CD4-positive, alpha-beta T cell treated with Interferon gamma for 1 hour (primary cell): ENCODE measurements at places on chromosomes 16 and 17.
A peak's percentile ranks its signal among the peaks of the same experiment; 100 is the strongest.

- no peak for DNase-seq
These were observed 1.6 kb upstream of the ACSF2 start for GRCh38 chr17:50424246-50424995.

GRCh38 chr17:47693731-47694580 lies at the start of gene TBKBP1:
Gene TBKBP1, plus strand, starts transcription at chr17:47694161. Its CDS starts 1,952 bp downstream, at chr17:47696113.
- DNase-seq = peak; percentile 65

- DNase-seq = no peak
These were observed 21.9 kb downstream of the SEC14L5 start for GRCh38 chr16:4979736-4980660.

GRCh38 chr17:4161192-4161966 lies 18.4 kb downstream of the CYB5D2 start:
- DNase-seq = no peak

- DNase-seq = no peak
These were observed 3.3 kb downstream of the TPSD1 start for GRCh38 chr16:1258906-1259759.

- DNase-seq = peak; percentile 78
These were observed 85.0 kb upstream of the MED9 start for GRCh38 chr17:17391668-17392370.

- no peak for DNase-seq
These were observed 4.4 kb downstream of the SHBG start for GRCh38 chr17:7634384-7634783.

- no peak for DNase-seq
These were observed 46.0 kb downstream of the TMC5 start for GRCh38 chr16:19463468-19464315.

DNA sequence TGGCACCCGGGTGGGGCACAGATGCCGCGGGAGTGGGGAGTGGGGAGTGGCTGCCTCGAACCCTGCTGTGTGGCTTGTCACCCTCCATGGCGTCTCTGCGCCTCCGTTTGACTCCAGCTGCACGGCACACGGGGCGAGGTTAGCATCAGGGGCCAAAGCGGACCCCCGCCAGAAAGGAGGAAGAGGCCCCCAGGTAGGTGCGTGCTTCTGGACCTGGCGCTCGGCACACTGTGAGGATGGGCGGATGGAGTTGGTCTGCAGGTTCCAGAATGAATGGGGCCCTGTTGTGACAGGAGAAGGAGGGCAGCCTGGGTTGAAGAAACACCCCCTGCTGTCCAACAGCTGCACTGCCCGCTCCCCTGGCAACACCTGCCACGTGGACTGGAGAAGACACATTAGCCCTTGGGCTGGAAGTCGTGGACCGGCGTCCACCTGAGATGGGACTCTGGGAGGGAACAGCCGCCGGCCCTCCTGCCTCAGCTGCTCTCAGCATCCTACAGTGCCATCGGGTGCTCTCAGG lies 9.4 kb upstream of the FASN start:
- DNase-seq = no peak

DNA sequence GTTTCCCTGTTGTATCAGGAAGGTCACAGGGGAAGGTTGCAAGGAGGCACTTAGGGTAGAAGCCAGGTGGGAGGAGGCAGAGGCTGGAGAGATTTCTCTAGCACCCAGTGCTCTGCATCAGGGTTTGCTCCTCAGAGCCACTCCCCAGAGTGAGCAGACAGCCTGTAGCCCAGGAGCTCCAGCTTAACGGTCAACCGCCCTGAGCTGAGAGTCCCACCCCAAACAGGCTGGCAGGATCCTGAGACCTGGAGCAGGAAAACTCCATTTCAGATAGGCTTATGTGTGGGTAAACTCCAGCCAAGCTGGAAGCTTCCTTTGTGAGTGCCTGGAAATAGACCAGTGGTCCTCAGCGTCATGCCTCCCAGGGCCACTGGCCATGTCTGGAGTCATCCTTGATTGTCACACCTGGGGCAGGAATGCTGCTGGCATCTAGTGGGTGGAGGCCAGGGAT lies 37.9 kb downstream of the MPRIP start:
- no peak for DNase-seq

DNA sequence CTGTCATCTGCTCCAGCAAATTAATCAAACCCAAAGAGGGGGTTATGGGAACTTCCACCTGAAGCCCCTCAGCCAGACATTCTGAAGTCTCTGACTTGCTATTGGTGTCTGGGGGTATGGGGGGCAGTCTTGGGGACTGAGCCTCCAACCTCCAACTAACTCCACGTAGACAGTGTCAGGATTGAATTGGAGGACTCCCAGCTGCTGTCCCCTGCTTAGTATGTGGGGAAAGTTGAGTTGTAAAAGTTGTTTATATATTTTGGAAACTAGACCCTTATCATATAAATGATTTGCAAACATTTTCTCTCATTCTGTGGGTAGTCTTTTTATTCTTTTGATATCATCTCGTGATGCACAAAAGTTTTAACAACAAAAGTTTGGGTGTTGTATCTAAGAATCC lies 689.2 kb downstream of the WWOX start:
- DNase-seq = no peak

GRCh38 chr17:6092182-6092902 lies 22.2 kb downstream of the WSCD1 start:
- no peak for DNase-seq

DNA sequence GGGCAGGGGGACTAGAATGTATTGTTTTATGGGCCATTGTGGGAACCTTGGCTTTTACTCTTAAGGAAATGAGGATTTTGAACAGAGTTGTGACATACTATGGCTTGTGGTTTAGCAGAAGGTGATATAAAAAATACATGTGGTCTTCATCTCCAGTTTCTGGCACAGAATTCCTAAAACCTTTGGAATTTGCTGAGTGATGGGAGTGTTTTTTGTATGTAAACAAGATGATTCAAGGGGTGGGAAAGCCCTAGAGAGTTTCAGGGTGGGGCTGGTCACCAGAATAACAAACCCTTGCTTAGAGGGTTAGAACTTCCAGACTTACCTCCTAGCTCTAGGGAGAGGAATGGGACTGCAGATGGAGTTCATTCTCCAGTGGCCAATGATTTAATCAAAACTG lies 316.1 kb downstream of the PHKB start:
- DNase-seq = no peak

DNA sequence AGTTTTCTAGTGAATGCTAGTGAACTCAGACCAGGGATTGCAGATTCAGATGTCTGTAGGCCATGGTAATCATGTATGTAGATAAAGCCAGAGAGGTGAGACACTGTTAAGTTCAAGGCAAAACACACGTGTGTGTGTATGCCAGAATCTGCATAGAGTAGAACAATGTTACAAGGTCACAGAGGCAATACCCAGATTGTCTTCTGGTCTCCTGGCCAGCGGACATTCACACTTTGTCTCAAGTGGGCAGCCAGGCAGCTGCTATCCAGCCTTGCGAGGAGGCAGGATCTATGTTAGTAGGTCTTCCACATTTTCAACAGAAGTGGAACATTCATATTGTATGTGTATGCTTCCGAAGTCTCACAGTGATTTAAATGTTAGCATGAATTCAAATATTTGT lies 244.4 kb downstream of the FTO start:
- no peak for DNase-seq

- no peak for DNase-seq
These were observed 51.9 kb downstream of the RAB11FIP4 start for GRCh38 chr17:31443386-31443785.

- no peak for DNase-seq
These were observed 2.6 kb upstream of the EXOSC6 start for GRCh38 chr16:70254180-70254964.

DNA sequence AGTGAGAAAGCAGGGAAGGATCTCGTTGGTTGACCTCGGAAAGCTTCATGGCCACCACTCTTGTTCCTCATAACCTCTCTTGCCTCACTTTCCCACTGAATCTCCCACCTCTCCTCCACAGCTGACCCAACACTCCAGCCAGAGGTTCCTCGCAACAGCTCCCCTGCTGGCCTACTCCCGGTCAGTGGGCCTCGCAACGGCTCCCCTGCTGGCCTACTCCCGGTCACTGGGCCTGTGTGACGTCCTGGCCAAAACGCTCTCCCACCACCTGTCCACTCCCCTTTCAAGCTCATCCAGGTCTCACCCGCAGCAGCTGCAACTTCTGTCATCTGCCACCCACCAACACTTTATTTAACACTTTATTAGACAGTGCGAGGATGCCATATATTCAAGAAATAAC lies 149.1 kb downstream of the VPS53 start:
- DNase-seq = no peak

GRCh38 chr17:63446753-63447470 lies 806 bp upstream of the CYB561 start:
- DNase-seq = peak; percentile 40

DNA sequence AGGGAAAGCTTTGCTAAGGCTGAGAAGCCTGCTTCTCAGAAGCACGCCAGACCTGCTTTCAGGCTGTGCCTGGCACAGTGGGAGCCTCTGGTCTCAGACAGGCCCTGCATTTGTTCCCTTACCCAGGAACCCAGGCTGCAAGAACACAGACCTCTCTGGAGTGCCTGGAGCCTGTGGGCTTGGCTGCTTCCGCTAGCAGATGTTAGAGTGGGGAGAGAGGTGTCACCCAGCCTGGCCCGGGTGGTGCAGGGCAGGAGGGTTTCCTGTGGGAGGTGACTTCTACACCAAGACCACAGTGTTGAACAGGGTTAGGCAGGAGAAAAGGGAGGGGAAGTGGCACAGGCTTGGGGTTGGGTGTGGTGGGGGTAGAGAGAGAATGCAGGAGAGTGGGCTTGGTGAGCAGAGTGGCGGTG lies 35.8 kb upstream of the ADGRG1 start:
- DNase-seq = peak; percentile 68

DNA sequence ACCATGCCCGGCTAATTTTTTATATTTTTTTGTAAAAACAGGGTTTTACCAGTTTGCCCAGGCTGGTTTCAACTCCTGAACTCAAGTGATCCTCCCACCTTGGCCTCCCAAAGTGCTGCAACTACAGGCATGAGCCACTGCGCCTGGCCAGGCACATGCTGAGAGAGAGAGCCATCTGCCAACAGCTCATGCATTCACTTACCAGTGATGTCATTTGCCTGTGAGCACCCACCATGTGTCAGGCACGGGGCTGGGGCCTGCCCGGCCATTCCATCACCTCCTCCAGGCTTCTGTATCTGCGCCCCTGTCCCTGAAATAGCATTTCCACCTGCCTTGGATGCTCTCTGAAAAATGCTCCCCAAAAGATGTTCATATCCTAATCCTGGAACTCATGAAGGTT lies 43.6 kb upstream of the PEMT start:
- no peak for DNase-seq

- no peak for DNase-seq
These were observed 220.7 kb downstream of the KCNJ2 start for GRCh38 chr17:70390049-70390448.

GRCh38 chr17:18377437-18378204 lies at the start of gene EVPLL:
Gene EVPLL, plus strand, starts transcription at chr17:18377778. Its CDS starts 3,160 bp downstream, at chr17:18380938.
- peak; percentile 41 for DNase-seq

GRCh38 chr16:89845417-89845816 lies 17.1 kb downstream of the SPIRE2 start:
- DNase-seq = peak; percentile 22

GRCh38 chr17:81334391-81334901 lies 39.3 kb upstream of the SLC38A10 start:
- DNase-seq = no peak

DNA sequence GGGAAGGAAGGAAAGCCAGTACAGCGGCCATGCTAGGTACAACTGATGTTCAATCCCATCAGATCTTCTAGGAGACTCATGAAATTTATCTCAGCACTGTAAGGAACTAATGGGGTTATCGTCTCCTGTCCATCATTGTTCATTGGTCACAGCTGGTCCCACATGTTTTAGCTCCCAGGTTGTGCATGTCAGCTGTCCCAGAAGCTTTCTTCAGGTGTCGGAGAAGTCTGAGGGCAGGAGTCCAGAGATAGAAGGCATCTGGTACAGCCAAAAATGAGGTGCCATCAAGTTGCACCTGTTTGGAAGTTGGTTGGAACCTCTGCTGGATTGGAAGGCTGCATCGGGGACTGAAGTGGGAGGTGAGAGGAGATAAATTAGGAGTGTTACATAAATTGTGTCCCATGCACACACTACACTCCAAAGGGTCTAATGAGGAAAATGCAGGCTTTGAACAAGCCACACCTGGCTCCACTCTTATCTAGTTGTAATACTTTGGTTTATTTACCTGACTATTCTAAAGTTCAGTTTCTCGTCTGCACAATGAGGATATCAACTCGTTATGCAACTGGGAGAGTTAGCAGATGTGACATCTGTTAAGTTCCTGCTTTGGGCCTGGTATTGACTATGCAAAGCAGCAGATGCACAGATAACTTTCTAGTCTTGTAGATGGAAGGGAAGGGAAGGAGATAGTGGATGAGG lies 62.9 kb downstream of the MAP2K6 start:
- no peak for DNase-seq

- no peak for DNase-seq
These were observed 53.8 kb downstream of the MYO18A start for GRCh38 chr17:29126268-29126930.

- no peak for DNase-seq
These were observed 2.0 kb downstream of the WNK4 start for GRCh38 chr17:42782166-42783061.

DNA sequence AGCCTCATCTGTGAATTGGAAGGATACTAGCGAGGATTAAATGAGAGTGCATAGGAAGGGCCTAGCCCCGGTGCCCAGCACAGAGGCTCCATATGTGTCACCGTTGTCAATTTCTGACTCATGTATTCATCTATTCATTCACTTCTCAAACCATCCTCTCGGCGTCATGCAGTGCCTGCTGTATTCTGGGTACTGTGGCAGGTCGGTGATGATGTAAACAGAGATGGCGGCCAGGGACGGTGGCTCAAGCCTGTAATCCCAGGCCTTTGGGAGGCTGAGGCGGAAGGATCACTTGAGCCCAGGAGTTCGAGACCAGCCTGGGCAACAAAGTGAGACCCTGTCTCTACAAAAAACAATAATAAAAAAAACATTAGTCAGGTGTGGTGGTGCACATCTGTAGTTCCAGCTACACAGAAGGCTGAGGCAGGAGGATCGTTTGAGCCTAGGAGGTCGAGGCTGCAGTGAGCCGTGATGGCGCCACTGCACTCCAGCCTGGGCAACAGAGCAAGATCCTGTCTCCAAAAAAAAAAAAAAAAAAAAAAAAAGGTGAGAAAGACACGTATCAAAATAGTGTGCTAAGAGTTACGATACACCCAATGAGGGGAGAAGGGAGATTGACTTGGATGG lies 4.3 kb upstream of the PPP1R1B start:
- DNase-seq = no peak
